HT-29 (cell line): ENCODE measurements at places on chromosomes 4 and X. TPM values are rescaled to one million over a fixed set of nuclear protein-coding genes. Genes with fewer than 3 reads are reported as not detected.

- no peak for DNase-seq
Measured at GRCh38 chr4:5463936-5464650, 244.3 kb downstream of the EVC2 start.

- DNase-seq: no peak
Measured at GRCh38 chr4:110484029-110484428, 8.1 kb downstream of the ENPEP start.

DNA sequence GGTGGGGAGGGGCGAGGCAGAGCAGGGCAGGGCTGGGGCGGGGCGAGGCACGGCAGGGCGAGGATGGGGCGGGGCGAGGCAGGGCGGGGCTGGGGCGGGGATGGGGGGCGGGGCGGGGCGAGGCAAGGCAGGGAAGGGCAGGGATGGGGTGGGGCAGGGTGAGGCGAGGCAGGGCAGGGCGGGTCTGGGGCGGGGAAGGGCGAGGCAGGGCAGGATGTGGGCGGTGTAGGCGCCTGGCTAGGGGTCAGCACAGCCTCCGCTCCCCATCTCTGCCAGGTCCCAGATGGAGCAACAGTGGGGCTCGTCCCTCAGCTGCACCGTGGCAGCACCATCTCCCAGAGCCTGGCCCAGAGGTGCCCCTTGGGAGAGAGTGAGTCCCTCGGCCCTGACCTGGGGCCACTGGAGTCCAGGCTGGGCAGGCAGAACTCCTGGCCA, 4.2 kb upstream of the SRPK3 start:
- DNase-seq: no peak

GRCh38 chr4:7172946-7173345, 19.4 kb upstream of the SORCS2 start:
- no peak for DNase-seq

Gene RHOH
- total RNA-seq: not detected in 2 replicates

GRCh38 chrX:39859991-39860861, 237.5 kb downstream of the BCOR start:
- peak; percentile 2 for DNase-seq

- DNase-seq: no peak
Measured at GRCh38 chr4:105586638-105587328, 34.4 kb downstream of the ARHGEF38 start.

Gene EPHA5
- total RNA-seq: not detected in 2 replicates

- DNase-seq: no peak
Measured at GRCh38 chr4:184811526-184812198, 14.1 kb downstream of the ACSL1 start.

Gene SPANXD
- not detected in 2 replicates for total RNA-seq
